ENCODE measurements at places on chromosomes 1 and 21. TPM values are rescaled to one million over a fixed set of nuclear protein-coding genes. Genes with fewer than 3 reads are reported as not detected.
A peak's percentile ranks its signal among the peaks of the same experiment; 100 is the strongest.

The AIRE gene
- total RNA-seq = 1.0 TPM

The LRRC71 gene
- not detected for total RNA-seq

The DENND1B gene
- 6.9 TPM for total RNA-seq

The UBXN11 gene
- 14.8 TPM for total RNA-seq

The FMO4 gene
- 4.4 TPM for total RNA-seq

DNA sequence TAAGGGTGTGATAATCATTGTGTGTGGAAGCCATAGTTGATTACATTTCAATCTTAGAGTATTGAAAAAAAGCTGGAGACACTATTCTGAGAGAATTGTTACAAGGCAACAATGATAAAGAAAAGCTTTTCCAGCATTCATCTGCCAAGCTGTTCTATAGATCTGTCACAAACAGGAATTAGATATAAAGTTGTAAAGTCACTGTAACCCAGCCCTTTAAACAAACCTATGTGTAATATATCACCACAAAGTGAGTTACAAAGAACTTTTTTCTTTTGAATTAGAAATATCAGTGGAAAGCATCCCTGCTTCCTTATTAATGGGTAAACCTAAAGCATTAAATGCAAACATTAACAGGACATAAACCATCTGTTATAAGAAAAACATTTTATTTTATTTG lies 55.4 kb downstream of the RPAP2 start:
- DNase-seq = no peak

- DNase-seq = peak; percentile 66
Observed at GRCh38 chr1:21340230-21340945, 50.1 kb upstream of the ECE1 start.

DNA sequence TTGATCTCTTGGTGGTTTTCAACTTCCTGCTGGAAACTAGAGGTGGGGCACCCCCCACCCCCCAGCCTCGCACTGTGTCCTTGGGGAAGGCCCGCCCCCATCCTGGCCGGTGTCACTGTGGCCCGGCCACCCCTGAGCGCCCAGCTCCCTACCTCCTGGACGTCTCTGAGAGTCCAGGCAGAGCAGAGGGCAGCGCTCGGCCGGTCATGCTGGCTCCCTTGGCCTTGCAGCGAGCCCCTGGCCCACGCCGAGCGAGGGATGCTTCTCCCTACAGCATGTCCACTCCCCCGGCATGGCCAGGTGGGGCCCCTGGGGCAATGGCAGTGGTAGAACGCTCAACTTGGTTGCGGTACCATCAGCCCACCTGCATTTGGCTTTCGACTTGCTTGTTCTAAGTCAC lies 28.7 kb upstream of the TRAPPC10 start:
- DNase-seq = no peak

GRCh38 chr1:93362237-93362636 lies 16.5 kb downstream of the DR1 start:
- DNase-seq = no peak

DNA sequence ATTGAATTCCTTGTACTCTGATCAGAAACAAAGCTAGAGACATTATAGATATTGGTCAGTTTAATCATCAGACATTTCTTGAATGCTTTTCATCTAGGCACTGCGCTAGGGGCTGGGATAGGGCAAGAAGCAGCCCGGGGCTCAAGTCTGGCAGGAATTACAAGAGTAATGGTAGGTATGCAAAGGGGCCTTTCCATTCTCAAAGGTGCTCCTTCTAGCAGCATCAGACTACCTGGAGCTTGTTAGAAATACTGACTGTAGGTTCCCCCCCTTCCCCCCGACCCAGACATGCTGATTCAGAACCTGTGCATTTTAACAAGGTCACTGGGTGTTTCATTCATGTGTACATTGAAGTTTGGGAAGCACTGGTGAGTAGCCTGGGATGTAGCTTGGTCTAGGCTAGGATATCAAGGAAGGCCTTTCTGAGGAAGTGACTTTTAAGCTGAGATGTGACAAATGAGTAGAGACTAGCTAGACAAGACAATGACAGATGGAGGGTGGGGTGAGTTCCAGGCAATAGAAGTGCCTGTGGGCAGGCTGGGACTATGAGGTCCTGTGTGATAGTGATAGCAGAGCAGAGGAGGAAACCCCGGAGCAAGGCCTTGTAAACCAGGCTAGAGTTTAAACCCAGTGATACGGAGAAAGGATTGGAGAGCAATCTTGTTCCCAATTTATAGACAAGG lies 26.3 kb downstream of the NFASC start:
- DNase-seq = no peak

DNA sequence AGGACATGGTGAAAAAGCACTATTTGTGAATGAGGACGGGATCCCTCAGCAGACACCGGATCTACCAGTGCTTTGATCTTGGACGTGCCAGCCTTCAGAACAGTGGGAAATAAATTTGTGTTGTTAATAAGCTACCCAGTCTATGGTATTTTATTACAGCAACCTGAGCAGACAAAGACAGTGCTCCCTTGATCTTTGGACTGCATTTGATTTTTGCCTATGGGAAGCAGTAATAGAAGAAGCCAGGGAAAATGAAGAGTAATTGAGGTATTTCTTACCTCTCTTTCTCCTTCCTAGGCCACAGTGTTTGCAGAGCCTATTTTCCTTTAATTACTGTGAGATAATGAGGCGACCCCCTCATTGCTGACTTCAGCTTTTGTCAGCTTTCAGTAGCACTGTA lies 87.9 kb downstream of the PDE4B start:
- no peak for DNase-seq

GRCh38 chr1:21814241-21814918 lies 2.3 kb downstream of the LDLRAD2 start:
- DNase-seq = peak; percentile 42

- peak; percentile 41 for DNase-seq
Observed at GRCh38 chr1:206921772-206922265, at the start of gene FCMR. FCMR (minus strand) TSS chr1:206921941; CDS start chr1:206921854, 87 bp downstream.

DNA sequence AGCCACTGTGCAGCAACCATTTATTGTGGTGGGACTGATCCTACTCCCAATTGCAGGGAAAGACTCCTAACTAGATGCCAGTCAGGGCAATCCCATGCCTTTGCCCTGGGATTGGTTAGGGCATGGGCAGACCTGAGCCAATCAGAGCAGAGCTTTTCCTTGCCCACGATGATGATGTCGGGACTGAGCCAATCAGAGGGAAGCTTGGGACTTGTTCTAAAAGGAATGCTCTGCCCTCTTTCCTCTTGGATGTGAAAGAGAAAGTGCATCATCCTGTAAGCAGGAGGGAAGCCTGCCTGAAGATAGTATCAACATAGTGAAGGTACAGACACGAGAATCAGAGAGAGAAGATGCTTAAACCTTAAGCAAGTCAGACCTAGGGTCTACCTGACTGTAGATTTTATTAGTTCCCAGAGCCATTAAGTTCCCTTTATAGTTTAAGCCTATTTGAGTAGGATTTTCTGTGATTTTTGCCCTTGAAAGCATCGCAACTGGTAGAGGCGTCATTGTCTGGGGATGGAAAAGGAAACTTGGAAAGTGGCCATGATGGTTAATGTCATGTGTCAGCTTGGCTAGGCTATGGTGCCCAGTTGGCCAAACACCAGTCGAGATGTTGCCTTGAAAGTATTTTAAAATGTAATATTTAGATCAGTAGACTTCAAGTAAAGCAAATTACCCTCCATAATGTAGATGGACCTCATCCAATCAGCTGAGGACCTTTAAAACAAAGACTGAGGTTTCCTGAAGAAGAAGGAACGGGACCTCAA lies 19.9 kb downstream of the IRF2BP2 start:
- DNase-seq = no peak

GRCh38 chr1:81802707-81803430 lies 2.1 kb downstream of the ADGRL2 start:
- DNase-seq = peak; percentile 71

GRCh38 chr1:207004931-207005830 lies 27.4 kb downstream of the C1orf116 start:
- DNase-seq = peak; percentile 77

GRCh38 chr1:88001460-88001859 lies 672.8 kb downstream of the LMO4 start:
- DNase-seq = no peak

Data from body of pancreas (tissue), 4 donors.